Activated T-helper 1 cell treated with anti-CD3 and anti-CD28 coated beads, Interleukin-2, amount 50 U/mL, for 16 hours (primary cell): ENCODE measurements at places on chromosomes 12 and 14.

DNA sequence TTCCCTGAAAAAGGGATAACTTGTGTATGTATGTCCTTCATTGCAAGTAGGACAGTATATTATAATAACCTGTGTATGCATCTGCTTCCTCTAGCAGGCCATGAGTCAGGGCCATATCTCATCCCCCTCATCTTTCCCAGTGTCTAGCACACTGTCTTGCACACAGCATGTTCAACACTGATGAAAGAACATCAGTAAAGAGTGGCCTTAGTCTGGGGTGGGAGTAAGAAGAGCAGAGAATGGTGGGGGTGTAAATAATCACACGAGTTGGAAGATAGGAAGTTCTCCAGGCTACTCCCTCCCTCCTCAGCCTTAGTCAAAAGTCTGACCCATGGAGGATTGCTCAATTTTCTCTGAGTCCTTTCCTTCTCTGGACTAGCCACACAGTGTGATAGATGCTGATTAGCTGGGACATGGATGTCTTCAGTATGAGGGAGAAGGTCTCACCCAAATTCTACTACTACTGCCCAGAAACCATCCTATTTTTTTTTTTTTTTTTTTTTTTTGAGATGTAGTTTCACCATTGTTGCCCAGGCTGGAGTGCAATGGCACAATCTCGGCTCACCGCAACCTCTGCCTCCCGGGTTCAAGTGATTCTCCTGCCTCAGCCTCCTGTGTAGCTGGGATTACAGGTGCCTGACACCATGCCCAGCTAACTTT lies 14.6 kb upstream of the SP1 start:
- no peak for DNase-seq

GRCh38 chr12:93363841-93364297 lies 13.9 kb upstream of the NUDT4 start:
- DNase-seq = no peak

DNA sequence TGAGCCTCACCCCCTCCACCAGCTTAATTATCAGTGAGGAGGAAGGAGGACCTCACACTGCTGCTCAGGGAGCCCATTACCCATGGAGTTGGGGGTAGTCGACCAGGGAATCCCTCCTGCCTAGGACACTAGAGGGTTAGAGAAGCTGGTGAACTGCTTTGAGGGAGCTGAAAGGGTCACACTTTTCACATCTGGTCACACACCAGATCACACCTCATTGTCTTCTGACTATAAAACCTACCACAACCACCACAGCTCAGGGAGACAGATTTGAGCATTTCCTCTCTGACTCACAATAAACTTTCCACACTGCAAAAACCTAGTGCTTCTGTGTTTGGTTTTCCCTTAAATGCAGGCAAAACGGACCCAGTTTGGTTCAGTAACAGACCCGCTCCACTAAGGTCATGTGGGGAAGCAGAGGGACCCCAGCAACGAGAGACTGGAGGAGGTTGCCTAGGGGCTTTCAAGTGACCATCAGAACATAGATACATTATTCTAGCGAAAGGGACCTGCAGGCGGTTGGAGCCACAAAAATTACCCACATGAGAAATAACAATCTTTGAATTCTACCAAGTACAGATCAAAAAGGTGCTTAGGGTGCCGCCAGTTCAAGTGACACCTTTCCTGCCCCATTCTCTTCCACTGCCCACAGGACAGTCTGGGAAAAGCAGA lies 151.4 kb upstream of the AVPR1A start:
- DNase-seq = no peak

- no peak for DNase-seq
Measured at GRCh38 chr12:54352022-54352531, 12.2 kb downstream of the GPR84 start.

DNA sequence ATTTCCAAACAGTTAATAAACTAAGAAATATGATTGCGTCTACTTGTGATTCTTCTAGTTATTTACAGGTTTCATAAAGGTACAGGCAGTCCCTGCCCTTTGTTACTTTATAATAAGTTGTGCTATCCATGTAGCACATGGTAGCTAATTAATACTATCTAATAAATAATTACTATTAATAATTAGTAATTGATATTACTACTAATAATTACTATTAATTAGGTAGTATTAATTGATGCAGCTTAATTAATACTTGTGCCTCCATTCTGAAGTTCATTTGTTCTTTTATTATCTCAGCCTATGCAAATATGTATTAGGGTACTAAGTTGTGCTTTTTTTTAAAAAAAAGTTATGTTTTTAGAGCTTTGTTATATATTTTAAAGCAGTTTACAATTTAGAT lies 92.3 kb upstream of the TRHDE start:
- DNase-seq = no peak

- DNase-seq = no peak
Measured at GRCh38 chr12:79978692-79979091, 43.8 kb upstream of the PPP1R12A start.

DNA sequence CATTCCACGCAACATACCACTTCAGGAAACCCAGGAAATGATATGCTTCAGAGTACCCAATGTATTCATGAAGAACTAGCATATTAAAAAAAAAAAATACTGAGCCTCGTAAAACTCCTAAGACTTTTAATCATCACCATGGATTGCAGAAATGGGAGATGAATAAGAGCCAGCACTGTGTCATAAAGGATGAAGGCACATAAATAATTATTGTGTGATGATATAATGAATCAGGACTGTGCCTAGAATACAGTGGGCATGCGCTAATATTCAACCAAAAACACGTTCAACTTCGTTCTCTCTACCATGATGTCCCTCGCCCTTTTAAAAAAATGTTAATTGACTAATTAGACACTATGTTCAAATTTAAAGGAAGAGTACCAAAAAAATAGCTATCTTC lies 68.7 kb downstream of the CIT start:
- DNase-seq = no peak

DNA sequence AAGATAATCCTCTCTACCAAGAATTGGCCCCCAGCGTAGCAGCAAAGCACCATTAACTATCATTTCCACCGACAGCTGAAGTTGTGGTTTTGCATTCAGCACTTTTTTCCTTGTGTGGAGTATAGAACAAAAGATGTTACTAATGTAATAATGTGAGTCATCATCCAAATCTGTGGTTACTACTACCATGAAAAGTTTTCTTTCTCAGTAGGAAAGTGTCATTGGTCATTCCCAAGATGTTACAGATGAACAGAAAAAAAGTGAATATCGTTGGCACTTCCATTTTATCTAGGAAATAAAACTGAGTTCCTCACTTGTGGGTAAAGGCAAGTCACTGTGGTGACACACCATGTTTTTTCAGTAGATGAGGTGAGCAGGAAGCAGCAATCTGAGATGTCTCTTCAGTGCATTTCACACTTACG lies 30.3 kb upstream of the IFNG start:
- DNase-seq = no peak

GRCh38 chr14:72480464-72481243 lies 413.2 kb downstream of the DPF3 start:
- DNase-seq = no peak

DNA sequence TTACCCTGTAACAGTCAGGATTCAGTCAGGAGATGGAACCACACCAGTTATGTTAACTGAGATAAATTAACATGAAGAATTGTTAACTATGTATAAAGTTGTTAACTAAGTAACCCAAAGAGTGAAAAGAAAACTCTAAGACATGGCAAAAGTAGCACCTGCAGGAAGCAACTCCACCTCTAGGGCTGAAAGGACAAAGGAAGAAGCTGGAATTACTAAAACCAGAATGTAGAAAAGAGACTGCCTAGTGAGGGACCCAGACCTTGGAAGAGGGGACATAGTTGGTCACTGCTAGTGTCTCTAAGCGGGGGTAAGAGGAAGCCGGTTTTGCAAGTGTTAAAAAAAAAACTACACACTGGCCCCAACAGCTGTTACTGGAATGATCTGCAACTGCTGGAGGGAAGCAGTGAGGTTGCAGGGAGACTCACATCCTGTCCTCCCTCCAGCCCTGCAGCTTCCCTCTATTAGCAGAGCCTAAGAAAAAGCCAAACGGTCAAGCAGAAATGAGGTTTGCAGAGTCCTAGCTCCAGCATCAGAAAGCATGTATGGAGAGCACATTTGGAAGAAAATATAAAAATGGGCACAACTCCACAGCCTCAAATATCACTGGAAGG lies 39.8 kb downstream of the GPR135 start:
- DNase-seq = no peak
